ENCODE measurements at places on chromosomes 6 and 20.

- DNase-seq: peak; percentile 33
Observed at GRCh38 chr6:109236115-109237076, 141.1 kb downstream of the CEP57L1 start.

GRCh38 chr20:20009784-20010253, 7.3 kb upstream of the NAA20 start:
- DNase-seq: no peak

- DNase-seq: peak; percentile 81
Observed at GRCh38 chr6:93341900-93342613, 77.3 kb downstream of the EPHA7 start.

DNA sequence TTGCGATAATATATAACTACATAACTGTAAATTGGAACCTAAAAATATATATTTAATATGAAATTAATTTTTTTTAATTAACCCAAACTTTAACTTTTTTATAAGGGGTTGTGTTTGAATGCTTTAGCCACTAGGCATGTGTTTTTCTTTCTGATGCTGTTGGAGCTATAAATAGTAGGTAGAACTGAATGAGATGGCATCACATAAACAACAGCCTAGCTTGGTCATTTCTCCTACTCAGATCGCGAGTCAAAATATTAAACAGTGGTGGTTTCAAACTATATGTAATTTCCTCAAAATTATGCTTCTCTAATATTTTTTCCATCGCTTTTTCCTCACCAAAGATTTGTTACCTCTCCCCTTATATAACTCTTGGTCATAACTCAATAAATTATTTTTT, 243.2 kb downstream of the ARID1B start:
- no peak for DNase-seq

DNA sequence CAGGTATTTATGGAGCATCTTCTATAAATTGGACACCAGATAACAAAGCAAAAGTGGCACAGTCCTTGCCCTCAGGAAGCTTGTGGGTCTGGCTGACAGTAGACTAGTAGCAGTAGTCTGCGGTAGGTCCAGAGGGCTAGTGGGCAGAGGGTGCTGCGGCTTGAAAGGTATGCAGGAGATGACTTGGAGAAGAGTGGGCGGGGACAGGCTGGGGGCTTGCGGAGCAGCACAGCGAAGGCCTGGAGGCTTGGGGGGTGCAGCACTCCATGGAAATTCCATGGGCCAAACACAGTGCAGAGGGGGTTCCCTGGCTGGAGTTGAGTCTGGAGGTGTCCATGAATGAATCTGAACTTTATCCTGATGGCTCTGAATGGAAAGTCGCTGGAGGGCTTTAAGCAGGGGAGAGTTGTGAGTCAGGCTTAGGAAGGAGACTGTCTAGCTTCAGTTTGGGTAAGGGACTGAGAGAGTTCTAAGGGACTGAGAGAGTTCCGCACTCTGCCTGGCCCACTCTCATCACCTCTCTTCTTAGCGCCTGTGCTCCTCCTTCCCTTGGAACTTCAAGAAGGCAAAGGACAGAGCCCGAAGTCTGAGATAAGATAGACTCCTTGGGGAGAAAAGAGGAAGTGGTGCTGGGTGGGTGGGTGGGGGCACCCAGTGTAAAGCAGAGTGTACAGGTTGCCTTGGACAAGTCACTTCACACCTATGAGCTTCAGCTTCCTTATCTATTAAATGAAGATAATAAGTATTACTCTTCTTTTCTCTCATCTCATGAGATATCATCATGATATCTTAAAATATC, 8.8 kb downstream of the PKIG start:
- no peak for DNase-seq

DNA sequence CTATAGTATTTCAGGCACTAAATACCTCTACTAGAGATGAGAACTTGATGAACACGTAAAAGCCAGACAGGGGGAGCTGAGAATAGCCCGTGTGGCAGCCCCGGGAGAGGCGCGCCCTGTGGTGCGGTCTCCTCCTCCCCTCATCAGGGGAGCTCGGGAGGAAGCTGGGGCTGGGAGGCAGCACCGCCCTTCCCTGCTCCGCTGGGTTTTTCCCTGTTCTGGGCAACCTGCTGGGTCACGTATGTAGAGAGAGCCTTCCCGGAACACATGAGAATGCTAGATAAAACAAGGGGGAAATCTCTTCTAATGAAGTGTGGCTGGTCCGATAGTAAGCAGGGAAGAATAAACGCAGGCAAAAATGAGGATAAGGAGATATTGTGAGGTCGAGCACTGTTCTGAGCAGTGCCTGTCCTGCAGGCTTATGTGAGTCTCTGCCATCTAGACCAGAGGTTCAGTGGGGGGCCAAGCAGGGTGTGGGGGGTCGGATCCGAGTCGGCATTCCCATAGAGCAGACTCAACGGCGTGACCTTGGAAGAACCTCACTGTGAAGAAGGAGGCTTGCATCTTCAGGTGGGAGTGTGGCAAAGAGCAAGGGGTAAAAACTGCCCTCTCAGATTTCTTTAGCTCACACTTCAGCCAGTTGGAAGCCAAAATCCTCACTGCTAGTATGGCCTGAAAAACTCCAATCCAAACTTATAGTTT, 13.4 kb upstream of the RPS6KA2 start:
- no peak for DNase-seq

GRCh38 chr20:61948586-61949362, 116.9 kb downstream of the TAF4 start:
- no peak for DNase-seq

- no peak for DNase-seq
Observed at GRCh38 chr6:118913161-118913560, 19.2 kb downstream of the ASF1A start.

GRCh38 chr20:22098511-22098910, 393.0 kb downstream of the PAX1 start:
- DNase-seq: no peak

DNA sequence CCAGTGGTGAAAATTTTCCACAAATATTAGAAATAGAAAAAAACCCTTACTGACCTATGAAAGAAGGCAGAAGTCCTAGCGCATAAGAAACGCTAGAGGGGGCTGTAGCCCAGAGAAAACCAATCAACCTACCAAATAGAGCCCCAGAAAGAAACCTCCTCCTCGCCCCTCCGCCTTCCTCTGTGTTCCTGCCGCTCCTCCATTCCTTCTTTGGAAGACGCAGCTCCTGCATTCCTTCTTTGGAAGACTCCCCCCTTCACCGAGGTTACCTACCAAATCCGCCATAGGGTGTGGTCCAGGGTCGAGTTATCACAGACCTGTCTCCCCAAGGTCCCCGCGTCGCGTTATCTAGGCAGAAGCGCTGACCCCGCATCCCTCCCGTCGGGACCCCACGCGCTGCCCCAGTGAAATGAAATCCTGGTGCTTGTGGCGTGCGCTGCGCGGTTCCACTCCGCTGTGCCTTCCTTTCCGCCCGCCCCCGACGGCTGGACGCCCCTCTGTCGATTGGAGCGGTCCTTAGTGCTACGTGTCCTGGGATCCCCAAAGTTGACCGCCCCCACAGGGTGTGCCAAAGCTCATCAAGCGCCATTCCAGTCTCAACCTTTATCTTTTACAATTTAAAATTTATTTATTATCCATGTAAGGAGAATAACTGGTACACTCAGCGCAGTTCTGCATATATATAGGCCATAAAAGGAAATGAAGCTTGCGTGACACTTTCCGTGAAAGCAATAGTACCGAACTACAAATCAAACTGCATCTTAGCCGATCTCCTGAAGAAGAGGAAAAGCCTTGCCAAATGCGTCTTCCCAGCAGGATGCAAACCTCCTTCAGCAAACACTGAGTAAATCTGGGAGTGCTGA, 13.0 kb downstream of the RPP21 start:
- DNase-seq: peak; percentile 84

DNA sequence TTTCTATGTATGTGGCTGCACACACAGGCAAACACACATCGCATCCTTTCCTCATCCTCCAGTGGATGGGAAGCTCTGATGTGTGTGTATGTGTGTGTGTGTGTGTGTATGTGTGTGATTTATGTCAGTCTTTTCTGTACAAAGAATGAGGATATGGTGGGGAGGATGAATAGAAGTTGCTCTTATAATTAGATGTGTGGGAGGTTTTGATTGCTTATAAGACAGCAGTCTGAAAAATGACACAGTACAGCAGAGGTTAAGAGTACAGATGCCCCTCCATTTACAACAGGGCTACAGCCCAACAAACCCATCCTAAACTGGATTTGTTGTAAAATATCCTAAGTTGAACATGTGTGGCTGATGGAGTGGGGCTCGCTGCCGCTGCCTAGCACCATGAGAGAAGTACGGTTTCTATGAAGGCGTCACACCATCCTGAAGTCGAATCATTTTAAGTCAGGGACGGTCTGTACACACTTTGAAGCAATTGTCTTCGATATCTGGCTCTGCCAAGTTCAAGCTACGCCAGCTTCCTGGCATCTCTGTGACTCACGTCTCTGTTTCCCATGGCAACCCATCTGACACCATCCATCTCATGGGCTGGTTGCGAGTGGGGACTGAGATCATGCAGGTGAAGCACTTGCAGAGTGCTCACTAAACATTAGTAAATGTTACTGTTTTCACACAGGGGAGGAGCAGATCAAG, 252.6 kb downstream of the MYLK4 start:
- no peak for DNase-seq

- no peak for DNase-seq
Observed at GRCh38 chr20:53408691-53409446, 184.8 kb downstream of the ZNF217 start.

- DNase-seq: no peak
Observed at GRCh38 chr20:63533871-63534393, 3.2 kb downstream of the PTK6 start.

- no peak for DNase-seq
Observed at GRCh38 chr6:98366371-98366770, 468.0 kb upstream of the POU3F2 start.
